ENCODE measurements at places on chromosomes 12 and 14. TPM values are rescaled to one million over a fixed set of nuclear protein-coding genes. Genes with fewer than 3 reads are reported as not detected.

The CDCA3 gene
- 2.9 TPM for total RNA-seq

The KRT8 gene
- not detected for total RNA-seq

GRCh38 chr12:130568041-130568440 is 148.1 kb downstream of the RIMBP2 start:
- DNase-seq: no peak

GRCh38 chr14:39376667-39377403 is 55.4 kb downstream of the FBXO33 start:
- DNase-seq: no peak

- DNase-seq: no peak
Observed at GRCh38 chr14:77059276-77059915, 30.9 kb upstream of the IRF2BPL start.

GRCh38 chr12:64780132-64780530 is 20.9 kb upstream of the GNS start:
- DNase-seq: no peak

DNA sequence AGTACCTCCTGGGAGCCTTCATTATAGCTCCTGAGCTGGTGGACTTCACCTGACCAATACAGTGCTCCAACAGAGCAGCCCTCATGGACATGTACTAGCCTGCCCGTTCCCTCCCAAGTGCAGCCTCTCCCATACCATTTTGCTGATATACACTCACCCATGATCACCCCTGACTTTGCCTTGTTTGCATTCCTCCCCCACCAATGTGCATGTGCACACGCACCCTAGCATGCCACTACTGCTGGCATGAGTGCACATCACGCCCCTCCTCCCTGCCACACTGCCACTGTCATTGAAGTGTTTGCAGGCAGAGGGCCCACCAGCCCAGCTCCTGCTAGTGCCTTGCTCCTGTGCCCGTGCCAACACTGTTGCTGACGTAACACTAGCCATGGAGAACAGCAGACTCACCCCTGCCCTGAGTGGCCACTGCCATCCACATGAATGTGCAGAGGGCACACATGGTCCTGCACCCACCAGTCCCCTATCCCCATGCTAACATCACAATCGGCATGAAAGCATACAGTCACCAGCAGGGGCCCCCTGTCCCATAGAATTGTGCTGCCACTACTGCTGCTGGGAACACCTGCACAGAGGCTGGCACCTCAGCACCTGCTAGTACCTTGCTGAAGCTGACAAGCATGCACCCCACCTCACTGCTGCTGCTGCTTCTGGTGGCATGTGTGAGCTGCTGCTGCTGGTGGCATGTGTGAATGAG is 110.3 kb downstream of the SINHCAF start:
- DNase-seq: no peak

- DNase-seq: no peak
Observed at GRCh38 chr14:91317381-91318308, 73.1 kb upstream of the GPR68 start.

GRCh38 chr14:82309199-82309598 is 775.5 kb upstream of the SEL1L start:
- DNase-seq: no peak

GRCh38 chr12:64884164-64884542 is 59.7 kb downstream of the TBC1D30 start:
- no peak for DNase-seq

- DNase-seq: no peak
Observed at GRCh38 chr14:100727873-100728240, 1.2 kb downstream of the DLK1 start.

All from frontal cortex (tissue), 4 donors.